NCI-H2171 treated with DMSO at 0.1 percent for 48 hours (cell line): ENCODE measurements at places on chromosomes 4 and X.

DNA sequence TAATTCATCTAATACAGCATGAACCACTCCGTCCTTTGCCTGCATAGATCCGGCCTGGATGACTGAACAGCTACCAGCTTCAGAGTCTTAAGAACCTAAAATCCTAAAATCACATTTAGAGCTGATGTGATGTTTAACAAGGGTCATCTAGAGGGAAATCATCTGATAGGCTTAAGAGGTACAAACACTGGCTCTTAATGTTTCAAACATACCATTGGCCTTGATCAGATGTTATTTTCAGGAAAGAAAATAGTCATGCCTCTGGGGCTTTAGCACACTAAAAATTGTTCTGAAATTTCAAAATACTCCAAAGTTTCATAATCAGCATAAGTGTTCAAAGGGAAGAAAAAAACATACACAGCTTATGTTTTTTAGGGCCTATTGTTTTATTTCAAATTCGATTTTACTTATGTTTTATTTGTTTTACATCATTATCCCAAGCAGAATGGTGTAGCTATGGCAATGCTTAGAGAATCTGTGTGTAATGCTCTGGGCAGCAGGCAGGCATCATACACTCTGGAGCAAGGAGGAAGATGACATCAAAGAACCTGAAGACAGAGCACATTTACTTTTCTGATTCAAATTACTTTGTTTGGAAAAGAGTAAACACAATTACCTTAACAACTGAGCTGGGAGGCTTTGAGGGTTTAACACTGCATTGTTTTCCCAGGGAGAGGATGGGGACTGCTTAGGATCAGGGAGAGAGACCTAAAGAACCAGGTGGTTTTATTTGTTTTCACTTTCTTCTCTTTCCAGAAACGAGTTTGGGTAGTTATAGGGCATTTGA is 25.3 kb upstream of the LEF1 start:
- DNase-seq, result no peak

GRCh38 chr4:158816955-158817354 is 48.1 kb downstream of the FNIP2 start:
- no peak for DNase-seq

DNA sequence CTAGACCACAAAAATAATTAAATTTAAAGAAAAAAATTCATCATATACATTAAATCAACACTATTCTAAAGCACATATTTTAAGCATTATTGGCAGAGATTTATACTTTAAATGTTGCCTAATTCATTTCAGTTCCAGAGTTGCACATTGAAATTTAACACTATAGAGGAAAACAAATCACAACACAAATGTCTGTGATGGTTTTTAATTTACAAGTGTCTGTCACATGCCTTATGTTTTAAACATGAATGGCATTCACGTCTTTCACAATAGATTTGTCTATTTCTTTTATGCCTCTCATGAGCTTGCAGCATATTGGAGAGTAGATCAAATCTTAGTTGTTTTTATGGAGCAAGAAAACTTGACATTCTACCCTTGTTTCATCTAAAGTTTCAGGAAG is 811.3 kb downstream of the NLGN4X start:
- DNase-seq, result no peak

GRCh38 chrX:2536974-2537373 is 36.2 kb upstream of the DHRSX start:
- DNase-seq, result no peak

- DNase-seq, result no peak
Observed at GRCh38 chr4:182280436-182281111, 37.4 kb downstream of the TENM3 start.

DNA sequence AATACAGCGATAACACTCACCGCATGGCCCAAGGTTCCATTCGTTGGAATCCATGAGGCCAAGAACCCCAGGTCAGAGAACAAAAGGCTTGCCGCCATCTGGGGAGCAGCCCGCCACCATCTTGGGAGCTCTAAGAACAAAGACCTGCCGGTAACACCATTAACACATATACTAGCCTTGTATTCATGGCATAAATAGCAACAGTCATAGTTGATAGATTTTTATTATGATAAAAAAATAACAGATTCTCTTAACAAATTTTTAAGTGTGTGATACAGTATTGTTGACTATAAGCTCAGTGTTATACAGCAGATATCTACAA is 309.4 kb downstream of the GLUD2 start:
- DNase-seq, result no peak

DNA sequence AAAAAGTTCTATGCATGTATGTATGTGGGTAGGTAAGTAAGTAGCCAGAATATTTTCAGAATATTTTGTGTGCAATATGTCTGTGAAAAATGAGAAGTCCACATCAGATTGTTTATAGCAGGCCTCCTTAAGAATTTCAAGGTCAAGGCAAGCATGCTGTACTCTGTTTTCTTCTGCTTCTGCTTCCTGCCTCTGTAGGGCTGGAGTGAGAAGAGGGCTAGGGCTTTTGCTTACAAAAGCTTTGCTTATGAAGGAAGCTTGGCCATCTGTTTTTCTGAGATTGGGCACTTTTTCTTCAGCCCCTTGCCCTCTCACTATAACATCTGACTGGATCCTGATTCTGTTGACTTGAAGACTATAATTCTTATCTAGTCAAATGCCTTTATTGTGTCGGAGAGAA is 150.4 kb downstream of the EMCN start:
- no peak for DNase-seq

DNA sequence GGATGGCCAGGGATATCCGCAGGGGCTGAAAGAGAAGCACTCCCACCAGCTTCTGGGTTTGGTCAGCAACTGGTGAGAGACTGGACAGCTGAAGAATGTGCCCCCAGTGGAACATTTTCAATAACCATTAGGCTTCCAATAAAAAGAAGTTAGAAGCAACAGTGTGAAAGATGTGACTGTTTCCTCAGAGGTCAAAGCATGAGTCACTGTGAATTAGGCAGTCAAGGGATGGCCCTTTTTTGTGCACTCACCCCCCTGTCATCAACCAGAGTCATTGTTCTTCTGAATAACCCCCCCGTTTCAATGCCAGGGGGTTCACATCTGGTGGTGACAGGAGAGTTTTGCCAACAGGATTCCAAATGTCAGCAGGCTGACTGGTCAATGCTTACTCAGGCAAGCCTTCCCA is 74.6 kb upstream of the SH3RF1 start:
- no peak for DNase-seq

- DNase-seq, result no peak
Observed at GRCh38 chr4:124943938-124944337, 231.4 kb upstream of the ANKRD50 start.

GRCh38 chr4:87209182-87209581 is 11.2 kb downstream of the KLHL8 start:
- no peak for DNase-seq

- DNase-seq, result no peak
Observed at GRCh38 chrX:21717802-21718201, 40.1 kb downstream of the SMPX start.

DNA sequence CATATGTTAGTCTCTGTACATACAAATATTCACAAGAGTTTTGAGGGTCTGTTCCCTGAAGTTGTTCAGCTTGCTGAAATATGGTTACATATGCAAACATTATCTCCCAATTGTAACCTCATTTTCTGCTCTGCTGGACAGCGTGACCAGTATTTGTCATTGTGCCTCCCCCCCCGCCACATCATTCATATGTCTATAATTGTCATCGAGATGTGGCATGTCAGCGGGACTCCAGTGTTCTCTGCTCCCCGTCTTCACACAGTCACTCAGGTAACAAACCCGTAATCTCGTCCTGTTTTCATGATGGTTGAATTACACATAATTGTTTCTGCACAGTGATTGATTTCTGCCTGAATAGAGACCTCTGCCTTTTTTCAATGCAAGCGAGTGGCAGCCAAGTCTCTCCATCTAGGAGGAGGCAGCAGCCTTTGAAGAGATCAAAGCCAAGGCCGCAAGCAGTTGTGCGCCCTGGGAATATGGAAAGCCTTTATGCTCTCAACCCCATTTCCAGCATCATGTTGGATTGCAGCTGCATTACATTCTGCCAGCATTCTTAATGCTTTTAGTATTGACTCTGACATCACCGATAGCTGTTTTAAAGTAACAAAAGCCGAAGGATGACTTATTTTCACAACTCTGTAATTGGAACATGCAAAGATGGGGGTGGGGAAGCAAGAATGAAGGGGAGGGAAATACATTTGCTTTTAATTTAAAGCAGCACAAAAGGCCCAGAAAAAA is 27.4 kb downstream of the LEF1 start:
- DNase-seq, result no peak

- no peak for DNase-seq
Observed at GRCh38 chr4:92122911-92123310, 180.9 kb upstream of the GRID2 start.

DNA sequence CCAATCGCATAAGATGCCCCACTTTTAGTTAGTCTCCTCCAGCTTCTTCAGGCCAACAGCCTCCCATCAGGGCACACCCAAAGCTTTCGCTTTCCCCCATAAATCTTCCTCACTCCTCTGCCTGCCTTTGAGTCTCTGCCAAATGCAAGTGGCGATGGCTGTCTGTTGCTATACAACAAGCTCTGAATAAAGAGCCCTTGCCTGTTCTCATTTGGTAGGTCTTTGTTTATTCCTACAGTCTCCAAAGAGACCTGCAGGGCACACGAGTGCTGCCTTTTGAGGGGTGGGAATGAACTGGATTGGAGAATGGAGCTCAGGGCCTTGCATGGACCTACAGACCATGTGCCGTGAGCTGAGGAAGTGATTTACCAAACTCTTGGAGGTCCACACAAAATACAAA is 52.2 kb upstream of the SOD3 start:
- no peak for DNase-seq
